ENCODE measurements at places on chromosomes 5 and 9.

DNA sequence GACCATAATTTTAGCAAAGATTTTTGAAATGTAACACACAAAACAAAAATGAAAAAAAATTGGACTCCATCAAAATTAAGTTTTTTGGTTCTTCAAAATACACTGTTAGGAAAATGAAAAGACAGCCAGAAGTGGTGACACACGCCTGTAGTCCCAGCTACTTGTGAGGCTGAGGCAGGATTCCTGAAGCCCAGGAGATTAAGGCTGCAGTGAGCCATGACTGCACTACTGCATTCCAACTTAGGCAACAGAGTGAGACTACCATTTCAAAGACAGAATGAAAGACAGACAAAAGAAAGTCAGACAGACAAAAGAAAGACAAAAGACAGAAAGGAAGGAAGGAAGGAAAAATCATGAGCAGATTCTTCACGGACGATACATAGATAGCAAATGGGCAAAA lies 7.5 kb downstream of the DIAPH1 start:
- no peak for DNase-seq

GRCh38 chr9:78196258-78196657 lies 39.6 kb upstream of the CEP78 start:
- no peak for DNase-seq

GRCh38 chr9:115230924-115231515 lies 113.1 kb upstream of the TNC start:
- no peak for DNase-seq

DNA sequence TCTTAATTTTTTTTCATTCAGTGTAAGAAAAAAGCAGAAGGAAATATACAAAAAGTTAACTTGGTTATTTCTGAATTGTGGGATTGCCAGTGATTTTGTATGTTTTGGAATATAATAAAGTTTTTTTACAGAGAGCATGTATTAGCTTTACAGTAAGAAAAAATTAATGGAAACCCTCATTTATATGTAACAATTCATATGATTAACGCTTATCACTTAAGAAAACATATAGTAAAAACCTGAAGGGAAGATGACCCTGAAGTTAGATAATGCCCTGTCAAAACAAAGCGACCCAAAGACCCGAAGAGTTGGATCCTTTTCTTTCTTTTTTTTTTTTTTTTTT lies 52.4 kb downstream of the EHMT1 start:
- no peak for DNase-seq

DNA sequence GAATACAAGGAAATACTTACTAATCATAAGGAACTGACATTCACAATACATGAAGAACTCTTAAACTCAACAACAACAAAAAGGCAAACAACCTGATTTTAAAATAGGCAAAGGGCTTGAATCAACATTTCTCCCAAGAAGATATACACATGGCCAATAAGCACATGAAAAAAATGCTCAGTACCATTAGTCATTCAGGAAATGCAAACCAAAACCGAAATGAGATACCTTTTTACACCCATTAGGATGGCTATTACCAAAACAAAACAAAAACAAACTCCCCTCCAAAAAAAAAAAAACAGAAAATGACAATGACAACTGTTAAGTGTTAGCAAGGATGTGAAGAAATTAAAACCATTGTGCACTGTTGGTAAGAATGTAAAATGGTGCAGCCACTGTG lies 104.1 kb upstream of the ZNF462 start:
- no peak for DNase-seq

Data from A673 (cell line).